ENCODE measurements at places on chromosomes 5 and 9.

DNA sequence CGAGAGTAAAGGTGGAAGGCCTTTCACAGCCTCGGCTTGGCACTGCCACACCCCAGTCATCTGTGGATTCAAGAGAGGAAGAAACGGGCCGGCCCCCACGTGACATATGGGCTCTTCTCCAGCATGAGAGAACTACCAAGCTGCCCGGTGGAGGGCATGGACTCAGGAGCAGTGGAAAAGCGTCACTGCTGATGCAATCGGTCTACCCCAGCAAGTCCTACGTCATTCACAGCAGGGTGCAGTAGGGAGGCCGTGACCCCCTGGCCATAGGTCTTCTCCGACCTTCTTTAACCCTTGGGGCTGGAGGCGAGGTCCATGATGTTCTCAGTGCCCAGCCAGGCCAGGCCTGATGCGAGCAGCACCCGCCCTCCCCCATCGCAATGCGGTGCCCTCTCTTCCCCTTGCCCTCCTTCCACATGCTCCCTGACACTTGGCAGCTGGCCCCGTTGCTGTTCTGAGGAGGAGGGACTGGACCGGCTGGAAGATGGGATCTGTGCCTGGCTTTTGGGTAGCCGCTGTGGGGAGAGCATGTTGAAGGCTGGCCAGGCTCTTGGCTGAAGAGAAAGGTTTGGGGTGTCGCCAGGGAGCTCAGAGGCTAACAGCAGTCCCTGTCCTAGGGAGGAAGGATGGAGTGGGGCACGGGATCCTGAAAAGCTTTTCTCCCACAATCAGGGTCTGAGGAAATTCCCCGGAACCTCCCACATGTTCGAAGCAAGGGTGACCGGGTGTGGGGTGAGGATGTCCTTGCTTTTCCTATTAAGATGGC, 89.8 kb downstream of the LIFR start:
- no peak for DNase-seq

DNA sequence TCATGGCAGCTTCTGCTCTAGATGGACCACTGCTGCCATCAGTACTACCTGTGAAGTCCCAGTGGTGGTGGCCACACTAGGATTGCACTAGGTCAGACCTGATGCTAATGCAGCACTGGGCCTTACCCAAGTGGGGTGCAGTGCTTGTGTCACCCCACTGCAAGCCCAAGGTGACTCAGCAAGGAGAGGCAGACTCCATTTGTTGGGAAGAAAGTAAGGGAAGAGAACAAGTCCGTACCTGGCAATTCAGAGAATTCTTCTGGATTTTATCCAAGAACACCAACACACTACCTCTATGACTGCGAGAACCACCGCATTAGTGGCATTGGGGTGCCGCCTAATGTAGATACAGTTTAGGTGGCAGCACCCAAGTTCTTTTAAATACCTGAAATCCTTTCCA, 34.0 kb upstream of the TYRP1 start:
- DNase-seq, result no peak

GRCh38 chr5:60444661-60445360, 255.2 kb downstream of the DEPDC1B start:
- DNase-seq, result no peak

- no peak for DNase-seq
These were observed 4.3 kb downstream of the RAI14 start for GRCh38 chr5:34660444-34660843.

GRCh38 chr9:78000221-78000620, 31.4 kb downstream of the GNAQ start:
- DNase-seq, result no peak

DNA sequence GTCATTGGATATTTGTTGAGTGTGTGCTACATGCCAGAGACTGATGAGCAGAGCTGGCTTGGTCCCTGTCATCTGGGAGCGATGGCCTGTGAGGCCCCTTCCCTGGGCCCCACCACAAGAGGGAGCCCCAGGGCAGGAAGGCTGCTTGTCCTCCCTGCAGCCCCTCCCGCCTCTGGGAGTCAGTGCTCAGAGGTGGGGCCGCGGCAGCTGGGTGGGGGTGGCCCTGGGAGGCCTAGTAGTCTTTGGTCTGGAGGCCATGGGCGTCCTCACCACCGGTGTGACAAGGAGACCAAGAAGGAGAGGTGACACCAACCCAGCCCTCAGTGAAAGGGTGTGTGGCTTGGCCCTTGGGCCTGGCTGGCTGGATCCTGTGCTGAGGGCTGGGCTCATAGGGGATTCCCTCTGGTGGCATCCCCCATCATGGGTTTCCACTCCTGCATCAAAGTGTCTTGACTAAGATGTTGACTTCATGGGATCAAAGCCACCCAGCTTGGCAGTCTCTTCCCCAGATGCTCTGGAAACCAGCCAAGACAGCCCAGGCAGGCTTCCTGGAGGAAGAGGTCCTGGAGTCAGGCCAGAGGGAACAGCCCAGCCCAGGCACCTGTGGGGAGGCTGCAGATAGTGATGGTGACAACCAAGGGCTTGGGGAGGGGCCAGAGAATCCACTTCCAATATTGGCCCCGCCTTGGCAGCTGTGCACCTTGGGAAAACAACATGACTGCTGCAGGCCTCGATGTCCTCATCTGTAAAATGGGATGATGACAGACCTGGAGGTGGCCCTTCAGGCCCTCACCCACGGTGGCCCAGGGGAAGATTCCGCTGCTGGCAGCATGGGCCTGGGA, 166.7 kb downstream of the GAPVD1 start:
- no peak for DNase-seq

DNA sequence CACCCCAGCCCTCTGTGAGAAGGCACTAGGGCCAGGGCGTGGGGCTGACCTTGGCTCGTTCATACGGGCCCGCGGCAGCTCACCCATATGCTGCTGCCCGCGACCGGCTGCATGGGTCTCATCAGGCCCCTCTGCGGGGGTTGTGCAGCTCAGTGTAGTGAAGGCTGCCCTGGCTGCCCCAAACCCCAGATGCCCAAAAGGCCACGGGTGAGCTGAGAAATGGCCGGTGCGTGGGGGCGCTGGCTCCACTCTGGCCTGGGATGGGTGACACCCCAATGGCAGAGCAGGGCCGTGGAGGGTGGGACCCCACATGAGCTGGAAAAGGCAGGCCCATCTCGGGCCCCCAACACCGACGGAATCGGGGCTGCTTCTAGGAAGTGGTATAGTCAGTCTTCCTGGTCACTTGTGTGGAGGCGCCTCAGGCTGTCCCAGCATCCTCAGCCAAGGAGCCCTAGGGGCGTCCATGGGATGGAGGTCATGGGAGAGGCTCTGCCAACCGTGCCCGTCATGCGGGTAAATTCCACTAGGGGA, 19.4 kb upstream of the LRRC14B start:
- DNase-seq, result no peak

DNA sequence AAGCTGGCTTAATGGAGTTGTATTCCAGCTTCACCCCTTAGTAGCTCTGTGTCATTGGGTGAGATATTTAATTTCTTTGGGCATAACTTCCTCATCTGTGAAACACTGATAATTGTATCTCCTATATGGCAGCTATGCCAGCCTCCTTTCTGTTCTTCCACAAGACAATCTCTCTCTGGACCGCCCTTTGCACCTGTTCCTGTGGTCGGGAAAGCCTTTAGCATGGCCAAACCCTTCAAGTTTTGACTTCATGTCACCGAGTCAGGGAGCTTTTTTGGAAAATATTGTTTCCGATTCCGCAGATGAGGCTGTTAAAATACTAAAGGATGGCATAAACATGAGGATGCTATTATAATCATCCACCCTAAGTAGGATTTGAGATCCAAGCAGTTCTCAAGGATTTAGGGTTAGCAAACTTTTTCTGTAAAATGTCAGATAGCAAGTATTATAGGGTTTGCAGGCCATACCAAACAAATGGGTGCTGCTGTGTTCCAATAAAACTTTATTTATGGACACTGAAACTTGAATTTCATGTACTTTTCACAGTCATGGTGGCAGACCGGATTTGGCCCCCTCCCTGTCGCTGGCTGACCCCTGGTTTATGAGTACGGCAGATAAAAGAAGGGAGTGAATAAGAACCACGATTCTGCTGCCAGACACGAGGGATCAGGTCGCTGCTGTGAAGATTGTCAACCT, 695 bp upstream of the NDFIP1 start:
- DNase-seq, result no peak

DNA sequence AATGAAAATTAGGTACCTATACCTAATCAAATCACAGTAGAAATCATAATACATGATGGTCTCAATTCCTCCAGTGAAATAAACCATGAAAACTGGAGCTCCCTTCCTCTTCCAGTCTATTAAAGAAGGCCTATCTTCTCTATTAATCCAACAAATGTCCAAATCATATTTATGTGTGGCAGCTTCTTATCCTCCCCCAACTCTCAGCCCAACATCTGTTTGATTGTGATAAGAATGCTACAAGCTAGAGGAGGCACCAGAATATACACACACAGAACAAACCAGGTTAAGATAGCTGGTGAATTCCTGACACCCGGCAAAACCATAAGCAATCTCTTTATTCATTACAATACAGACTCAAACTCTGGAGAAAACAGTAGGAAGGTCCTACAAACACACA, 110.8 kb downstream of the FBXL17 start:
- no peak for DNase-seq

DNA sequence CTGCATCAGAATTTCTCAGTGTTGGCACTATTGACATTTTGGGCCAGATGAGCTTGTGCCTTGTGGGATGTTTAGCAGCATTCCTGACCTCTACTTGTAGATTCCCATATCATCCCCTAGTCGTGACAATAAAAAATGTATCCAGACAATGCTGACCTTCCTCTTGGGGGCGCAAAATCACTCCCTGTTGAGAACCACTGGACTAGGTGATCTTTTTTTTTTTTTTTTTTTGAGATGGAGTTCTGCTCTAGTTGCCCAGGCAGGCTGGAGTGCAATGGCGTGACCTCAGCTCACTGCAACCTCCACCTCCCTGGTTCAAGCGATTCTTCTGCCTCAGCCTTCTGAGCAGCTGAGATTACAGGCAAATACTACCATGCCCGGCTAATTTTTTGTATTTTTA, 22.6 kb downstream of the STXBP1 start:
- no peak for DNase-seq

DNA sequence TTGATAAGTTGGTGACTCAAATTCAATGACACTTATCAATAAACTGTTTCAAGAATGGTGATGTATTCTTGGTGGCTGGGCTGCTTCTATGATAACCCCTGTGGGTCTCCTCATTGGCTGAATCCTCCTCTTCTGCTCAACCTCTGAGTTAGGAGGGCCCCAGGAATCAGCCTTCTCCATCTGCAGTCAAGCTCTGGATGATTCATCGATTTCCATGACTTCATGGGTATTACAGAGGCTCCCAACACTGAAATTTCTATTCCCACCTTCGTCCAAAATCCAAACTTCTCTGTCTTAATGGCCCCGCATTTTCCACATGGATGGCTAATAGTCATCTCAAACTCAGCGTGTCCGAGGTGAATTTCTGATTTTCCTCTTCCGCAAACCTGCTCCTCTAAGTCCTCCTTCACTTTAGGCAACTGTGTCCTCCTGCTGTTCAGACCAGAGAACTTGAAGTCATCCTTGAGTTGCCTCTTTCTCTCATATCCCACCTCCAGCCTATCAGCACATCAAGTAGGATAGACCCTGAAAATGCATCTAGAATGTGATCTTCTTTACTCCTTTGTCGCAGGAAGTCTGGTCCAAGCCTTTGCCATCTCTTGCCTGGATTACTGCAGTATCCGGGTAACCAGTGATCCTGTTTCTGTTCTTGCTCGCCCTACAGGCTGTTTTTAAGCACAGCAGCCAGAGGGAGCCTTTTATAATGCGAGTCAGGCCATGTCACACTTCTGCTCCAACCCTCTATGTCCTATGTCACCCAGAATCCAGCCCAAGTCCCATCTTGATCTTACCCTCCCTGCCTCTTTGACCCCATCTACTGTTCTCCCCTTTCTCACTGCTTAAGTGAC, 41.4 kb upstream of the IL7R start:
- no peak for DNase-seq

DNA sequence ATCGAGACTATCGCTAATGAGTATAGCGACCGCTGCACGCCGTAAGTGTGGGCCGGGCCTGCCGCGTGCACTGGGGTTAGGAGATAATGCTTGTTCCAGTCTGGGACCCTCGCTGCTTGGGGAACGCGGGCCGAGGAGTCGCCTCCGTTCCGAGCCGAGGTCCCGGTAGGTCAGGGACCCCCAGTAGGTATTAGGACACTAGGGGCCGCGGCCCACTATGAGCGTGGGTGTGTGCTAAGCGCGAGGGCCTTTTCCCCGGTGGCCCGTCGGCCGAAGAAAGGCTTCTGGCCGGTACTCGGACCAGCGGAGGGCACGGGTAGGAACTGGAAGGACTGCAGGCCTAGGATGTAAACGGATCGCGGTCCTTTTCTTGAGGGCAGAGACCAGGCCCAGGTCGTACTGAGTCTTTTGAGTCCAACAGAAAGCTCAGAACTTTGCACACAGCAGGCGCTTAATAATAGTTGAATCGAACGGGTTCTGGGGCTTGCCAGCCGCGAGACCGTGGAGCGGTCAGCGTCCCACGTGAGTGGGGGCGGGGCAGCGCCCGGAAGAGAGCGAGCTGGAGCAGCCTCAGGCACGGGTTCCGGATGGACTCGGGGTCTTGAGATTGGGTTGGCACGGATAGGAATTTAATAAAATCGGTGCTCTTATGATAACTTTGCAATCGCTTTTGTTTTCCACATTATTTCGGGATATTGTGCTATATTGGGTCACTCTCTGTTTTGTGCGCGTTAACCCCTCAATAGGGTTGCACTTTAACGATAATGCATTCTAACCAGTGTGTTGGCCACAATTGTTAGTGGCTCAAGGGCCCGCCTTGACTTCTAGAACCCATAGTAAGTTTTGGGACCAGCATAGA, 733 bp downstream of the HSPA4 start:
- DNase-seq, result no peak

DNA sequence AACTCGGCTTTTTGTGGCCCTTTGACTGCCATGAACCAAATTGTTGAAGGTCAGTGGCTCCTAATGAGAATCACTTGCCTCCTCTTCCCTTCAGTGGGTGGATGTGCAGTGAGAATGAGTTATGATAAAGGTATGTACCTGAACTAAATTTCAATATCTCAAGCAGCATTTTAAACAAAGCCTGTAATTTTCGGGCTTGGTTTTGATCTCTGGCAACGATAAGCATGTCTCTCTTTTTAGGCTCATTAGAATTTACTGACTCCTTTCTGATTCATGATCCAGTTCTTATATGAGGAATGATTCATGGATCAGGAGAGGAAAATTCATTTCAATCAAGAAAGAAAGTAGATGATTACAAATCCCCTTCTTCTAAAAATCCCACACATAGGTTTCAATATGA, 305.5 kb downstream of the ARRDC3 start:
- DNase-seq, result no peak

DNA sequence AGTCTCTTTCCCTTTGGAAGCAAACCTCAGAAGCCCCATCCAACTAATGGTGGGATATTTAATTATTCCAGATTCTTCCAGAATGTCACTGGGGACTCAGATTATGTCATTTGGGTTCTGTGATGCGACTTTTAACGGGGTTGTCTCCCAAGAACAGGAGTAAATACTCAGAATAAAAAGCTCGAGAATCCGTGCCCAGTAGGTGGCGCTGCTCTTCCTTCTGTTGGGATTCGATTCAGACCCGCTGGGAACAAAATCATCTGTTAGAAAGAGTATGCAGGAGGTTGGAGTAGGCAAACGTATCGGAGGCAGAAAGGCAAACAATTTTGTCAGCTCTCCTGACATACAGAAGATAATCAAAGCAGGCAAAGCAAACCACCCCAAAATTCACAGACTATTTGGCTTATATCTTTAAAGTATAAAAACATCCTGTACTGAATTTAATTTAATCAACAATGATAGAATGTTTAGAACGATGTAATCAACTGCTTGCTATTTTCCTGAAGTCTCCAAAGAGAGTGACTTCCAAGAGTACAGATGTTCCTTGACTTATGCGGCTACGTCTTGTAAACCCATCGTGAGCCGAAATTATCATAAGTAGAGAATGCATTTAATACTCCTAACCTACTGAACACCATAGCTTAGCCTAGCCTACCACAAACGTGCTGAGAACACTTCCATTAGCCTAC, 169.8 kb upstream of the RAI14 start:
- peak; percentile 72 for DNase-seq

GRCh38 chr5:372996-373709, 51.6 kb downstream of the AHRR start:
- no peak for DNase-seq

All from thoracic aorta (tissue), 2 donors.